Choroid plexus epithelial cell (primary cell): ENCODE measurements at places on chromosomes 3 and 15.
A peak's percentile ranks its signal among the peaks of the same experiment; 100 is the strongest.

GRCh38 chr3:10528046-10528445, 22.7 kb upstream of the ATP2B2 start:
- DNase-seq: no peak

DNA sequence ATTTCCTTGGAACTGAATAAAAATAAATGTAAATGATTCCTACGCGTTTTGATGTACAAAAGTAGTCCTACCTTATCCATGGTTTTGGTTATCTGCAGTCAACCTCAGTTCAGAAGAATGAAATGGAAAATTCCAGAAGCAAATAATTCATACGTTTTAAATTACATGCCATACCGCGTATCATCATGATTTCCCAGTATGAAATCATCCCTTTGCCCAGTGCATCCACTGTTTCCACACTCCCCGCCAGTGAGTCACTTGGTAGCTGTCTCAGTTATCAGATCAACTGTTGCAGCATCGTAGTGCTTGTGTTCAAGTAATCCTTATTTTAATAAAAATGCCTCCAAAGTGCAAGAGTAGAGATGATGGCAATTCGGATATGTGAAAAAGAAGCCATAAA, 9.1 kb upstream of the MFSD1 start:
- DNase-seq: peak; percentile 97

DNA sequence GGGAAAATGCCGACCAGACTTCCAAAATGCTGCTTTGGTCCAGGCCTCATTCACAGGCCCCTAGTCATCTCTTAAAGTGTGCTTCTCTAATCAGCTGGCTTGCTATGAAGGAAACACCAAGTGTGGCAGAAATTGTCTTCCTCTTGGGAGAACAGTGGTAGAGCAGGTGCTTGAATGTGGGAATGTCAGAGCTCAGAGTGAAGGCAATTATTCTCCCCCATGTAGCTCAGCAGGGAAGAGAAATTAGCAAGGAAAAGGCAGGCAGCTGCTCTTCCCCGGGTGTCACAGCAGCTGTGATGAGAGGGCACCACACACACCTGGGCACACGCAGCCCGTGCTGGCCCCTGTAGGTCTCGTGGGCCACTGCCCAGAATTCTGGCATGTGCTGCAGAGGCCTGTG, 358.5 kb downstream of the WDR72 start:
- no peak for DNase-seq

GRCh38 chr3:3366386-3366785, 186.9 kb upstream of the CRBN start:
- no peak for DNase-seq
